GM23248 (cell line): ENCODE measurements at places on chromosomes 16 and 17. TPM values are rescaled to one million over a fixed set of nuclear protein-coding genes. Genes with fewer than 3 reads are reported as not detected.

The MRPL27 gene
- 115 and 120 TPM in 2 replicates for polyA plus RNA-seq

The PCGF2 gene
- polyA plus RNA-seq, result 4.6 and 5.5 TPM in 2 replicates

The EXOC3L1 gene
- polyA plus RNA-seq, result 0.28 and 0.53 TPM in 2 replicates

The TP53TG3B gene
- not detected in 2 replicates for polyA plus RNA-seq

The PRSS22 gene
- polyA plus RNA-seq, result not detected in 2 replicates

The TEX14 gene
- polyA plus RNA-seq, result 0.15 TPM in 1 of 2 replicates, not detected in the other

DNA sequence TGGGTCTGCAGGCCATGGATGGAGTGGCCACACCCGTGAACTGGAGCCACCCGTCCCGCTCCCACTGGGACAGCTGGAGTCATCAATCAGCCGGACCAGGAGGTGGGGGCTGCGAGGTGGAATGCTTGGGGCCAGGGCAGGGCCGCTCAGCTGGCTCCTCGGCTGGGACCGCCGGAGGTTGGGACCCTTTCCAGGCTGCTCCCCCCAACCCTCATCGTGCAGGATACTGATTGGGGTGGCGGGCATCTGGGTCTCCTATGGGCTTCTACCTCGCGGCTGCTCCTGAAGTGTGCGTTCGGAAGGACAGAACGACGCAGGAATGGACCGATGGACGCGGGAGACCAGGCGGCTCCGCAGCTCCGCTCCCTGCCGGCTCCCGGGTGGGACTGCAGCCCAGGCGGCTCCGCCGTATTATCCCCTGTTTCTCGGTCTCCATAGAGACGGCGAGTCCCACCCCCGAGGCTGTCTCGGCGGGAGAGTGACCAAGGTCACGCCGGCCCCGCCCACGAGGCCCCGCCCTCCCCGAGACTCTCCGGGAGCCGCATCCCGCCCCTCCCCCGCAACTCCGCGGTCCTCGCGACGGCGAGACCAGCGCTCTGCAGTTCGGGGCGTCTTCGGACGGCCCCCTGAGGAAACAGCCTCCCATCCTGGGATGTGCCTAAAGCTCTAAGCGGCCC lies at the start of gene TPPP3:
TPPP3 (minus strand) TSS at position 388 of the 677 bp plus-strand sequence. CDS start 2,387 bp downstream, outside the sequence.
- H3K27ac ChIP-seq, result no peak within 1 kb of the TSS
- no peaks in the 10 kb centered on the region for H3K27me3 ChIP-seq
- peaks cover 6% of the 10 kb centered on the region; the same call in 1 of the 2 replicates for H3K4me1 ChIP-seq
- peak within 1 kb of the TSS; percentile 54 for H3K4me3 ChIP-seq
- no peaks in the 10 kb centered on the region for H3K36me3 ChIP-seq

DNA sequence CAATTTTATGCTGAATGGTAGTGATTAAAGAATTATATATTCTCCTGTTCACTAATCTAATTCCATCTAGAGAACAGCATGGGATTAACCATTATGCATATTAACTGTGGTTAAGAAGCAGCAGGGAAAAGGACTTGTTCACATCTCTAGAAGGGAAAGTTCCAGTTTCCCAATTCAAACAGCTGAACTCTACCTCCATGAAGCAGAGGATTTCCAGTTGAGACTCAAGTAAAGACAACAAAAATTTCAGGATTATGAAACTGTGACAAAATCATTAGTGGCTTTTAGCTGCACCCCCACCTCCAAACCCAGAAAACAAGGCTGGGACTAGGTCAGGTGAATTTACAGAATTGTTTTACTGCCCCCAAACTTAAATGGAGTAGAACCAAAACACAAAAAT lies 73.6 kb downstream of the USP32 start:
- H3K36me3 ChIP-seq, result no peaks in the 10 kb centered on the region
- no peak overlapping the region for H3K27ac ChIP-seq
- no peak for DNase-seq
- no peaks in the 10 kb centered on the region for H3K4me1 ChIP-seq
- no peaks in the 10 kb centered on the region for H3K27me3 ChIP-seq

DNA sequence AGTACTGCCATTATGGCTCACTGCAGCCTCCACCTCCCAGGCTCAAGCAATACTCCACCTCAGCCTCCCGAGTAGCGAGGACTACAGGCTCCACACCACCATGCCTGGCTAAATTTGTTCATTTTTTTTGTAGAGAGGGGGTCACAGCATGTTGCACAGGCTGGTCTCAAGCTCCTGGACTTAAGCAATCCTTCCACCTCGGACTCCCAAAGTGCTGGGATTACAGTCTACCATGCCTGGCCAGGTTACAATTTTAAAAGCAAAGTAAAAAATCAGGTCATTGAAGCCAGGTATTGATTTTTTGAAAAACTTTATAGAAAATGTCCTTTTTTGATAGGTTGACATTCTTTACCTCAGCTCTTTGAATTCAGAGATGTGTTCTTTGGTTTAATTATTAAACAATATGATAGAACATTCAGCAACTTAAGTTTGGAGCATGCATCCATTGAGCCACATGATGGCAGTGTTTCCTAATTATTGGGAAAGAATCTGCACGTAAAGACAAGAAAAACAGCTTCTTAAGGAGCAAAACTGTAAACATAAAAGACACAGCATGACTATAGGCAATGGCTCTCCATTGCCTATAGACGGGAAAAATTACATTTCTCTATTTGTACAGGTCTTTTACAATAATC lies 1.7 kb upstream of the SLC16A11 start:
- H3K27me3 ChIP-seq, result peaks cover 15% of the 10 kb centered on the region
- DNase-seq, result peak; percentile 81
- H3K4me3 ChIP-seq, result no peak overlapping the region
- peaks cover 3% of the 10 kb centered on the region for H3K4me1 ChIP-seq

- no peak for DNase-seq
- H3K27me3 ChIP-seq, result no peaks in the 10 kb centered on the region
- H3K27ac ChIP-seq, result no peak overlapping the region
- H3K4me1 ChIP-seq, result no peaks in the 10 kb centered on the region
- no peak overlapping the region for H3K4me3 ChIP-seq
- H3K36me3 ChIP-seq, result no peaks in the 10 kb centered on the region
Observed at GRCh38 chr17:54007855-54008254, 185.1 kb downstream of the KIF2B start.

- H3K36me3 ChIP-seq, result no peaks in the 10 kb centered on the region
- H3K4me3 ChIP-seq, result no peak overlapping the region
- H3K27me3 ChIP-seq, result no peaks in the 10 kb centered on the region
Observed at GRCh38 chr16:85062323-85062722, 34.7 kb downstream of the KIAA0513 start.

DNA sequence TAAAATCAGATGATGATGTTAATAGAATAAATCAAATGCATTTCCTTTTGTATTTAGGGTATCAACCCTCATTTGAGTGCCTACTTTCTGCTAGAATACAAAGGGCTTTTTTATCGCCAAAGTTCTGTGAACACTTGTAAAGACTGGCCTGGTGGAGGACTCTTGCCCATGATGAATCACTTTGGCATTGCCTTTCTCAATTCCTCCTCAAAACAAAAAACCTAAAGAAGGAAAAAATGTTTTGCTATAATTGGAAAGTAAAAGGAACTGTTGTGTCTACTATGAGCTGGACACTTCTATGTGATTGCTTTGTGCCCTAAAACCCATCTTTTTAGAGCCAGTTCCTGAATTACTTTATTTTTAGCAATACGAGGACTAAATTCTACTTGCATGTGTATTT lies 13.0 kb upstream of the DHRS11 start:
- H3K36me3 ChIP-seq, result peaks cover 74% of the 10 kb centered on the region
- DNase-seq, result peak; percentile 61
- peak overlapping the region; percentile 15; the same call in 1 of the 2 replicates for H3K27ac ChIP-seq
- H3K27me3 ChIP-seq, result no peaks in the 10 kb centered on the region
- peaks cover 13% of the 10 kb centered on the region for H3K4me1 ChIP-seq

DNA sequence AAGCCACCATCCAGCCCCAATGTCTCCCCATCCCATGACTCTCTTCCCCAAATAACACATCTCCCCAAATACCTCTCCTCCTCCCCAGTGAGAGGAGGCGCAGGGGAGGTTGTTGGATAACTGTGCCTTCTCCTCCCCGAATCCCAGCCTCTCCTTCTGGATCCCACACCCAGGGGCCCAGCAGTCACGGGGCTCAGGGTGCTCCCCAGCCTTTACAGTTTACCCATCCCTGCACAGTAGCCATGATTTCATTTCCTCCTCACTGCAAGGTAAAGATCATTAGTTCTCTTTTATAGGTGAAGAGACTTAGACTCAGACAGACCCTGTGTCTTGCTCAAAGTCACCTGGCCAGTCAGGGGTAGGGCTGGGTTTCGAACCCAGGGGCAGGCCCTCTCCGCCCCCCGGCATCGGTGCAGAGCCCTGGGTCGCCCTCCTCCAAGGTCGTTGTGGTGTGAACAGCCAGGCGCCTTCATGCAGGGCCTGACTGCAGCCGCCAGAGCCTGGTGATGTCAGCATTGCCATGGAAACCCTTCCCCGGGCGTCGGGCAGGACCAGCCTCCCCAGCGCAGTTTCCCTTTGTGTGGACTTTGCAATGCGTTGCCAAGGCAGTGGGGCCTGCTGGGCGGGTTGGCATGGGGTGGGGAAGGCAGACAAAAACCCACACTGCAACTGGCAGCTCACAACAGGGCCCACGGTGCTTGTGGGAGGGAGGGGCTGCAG lies 53.3 kb upstream of the TOB1 start:
- DNase-seq, result peak; percentile 96
- no peak overlapping the region for H3K4me3 ChIP-seq
- H3K27me3 ChIP-seq, result no peaks in the 10 kb centered on the region
- H3K4me1 ChIP-seq, result peaks cover 17% of the 10 kb centered on the region

DNA sequence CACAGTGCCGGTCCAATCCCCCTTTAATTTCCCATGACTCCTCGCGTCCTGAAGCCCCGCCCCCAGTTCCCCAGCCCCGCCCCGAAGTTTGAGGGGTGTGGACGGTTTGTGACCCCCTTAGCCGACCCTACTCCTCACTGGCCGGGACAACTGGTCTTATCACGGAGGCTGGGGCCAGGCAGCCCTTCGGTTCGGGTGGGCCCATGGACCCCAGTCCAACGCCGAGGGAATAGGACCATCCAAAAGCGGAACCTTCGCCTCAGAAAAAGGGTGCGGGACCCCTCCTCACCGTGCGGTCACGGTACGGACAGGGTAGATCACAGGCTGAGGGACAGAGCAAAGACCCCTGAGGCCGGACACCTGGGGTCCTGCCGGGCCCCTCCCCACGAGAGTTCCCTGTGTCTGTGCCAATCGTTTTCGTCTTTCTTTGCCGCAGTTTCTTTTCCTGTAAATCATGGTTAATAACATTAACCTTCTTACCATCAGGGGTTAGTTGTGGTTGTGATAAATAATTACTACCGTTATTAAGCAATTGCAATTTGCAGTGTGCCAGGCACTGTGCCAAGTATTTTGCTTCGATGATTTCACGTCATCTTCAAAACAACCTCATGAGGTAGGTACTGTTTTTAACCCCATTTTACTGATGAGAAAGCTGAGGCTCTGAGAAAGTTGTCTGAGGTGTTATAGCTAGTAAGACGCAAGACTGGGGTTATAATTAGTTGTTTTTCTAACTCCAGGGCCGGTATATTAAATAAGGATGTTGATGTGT lies 543 bp downstream of the TMUB2 start:
- peaks cover 14% of the 10 kb centered on the region for H3K4me1 ChIP-seq
- peak overlapping the region; percentile 93 for H3K4me3 ChIP-seq
- H3K27me3 ChIP-seq, result no peaks in the 10 kb centered on the region
- peak; percentile 72 for DNase-seq
- H3K36me3 ChIP-seq, result peaks cover 6% of the 10 kb centered on the region; the same call in 1 of the 2 replicates
- H3K27ac ChIP-seq, result peak overlapping the region; percentile 92

GRCh38 chr17:44229090-44229489 lies 9.6 kb upstream of the UBTF start:
- no peak overlapping the region for H3K27ac ChIP-seq
- no peaks in the 10 kb centered on the region for H3K4me1 ChIP-seq
- no peak for DNase-seq
- H3K36me3 ChIP-seq, result no peaks in the 10 kb centered on the region

DNA sequence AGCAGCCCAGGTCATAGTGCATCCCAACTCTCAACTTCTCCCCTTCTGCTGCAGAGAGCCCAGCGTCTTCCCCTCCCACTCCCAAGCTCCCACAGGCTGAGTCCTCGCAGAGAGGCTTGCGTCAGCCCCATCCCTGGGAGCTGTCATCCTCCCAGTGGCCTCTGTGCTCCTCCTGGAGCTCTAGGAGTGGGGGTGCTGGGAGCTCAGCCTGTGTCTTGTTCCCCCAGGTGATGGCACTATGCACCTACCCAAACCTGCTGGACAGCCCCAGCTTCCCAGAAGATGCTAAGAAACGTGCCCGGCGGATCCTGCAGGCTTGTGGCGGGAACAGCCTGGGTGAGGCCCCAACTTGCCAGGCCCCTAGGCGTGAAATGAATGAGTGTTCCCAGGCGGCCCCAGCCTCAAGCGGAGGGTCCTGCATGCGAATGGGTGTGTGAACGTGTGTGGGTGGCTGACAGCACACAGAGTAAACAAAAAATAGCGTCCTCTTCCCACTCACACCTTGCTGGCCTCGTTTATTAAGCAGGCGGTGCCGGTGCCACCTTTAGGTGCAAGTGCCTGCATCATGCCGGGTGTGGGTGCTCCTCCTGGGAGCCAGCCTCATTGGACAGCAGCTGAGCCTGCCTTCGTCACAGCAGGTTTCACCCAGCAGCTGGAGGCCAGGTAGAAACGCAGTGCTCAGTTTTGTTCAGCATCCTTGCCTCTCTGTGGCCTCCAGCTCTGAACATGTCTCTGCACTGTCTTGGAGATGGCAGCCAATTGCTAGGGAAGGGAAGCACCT lies 16.5 kb downstream of the GPT2 start:
- no peak overlapping the region for H3K27ac ChIP-seq
- peaks cover 7% of the 10 kb centered on the region; the same call in 1 of the 2 replicates for H3K4me1 ChIP-seq
- no peak for DNase-seq
- H3K36me3 ChIP-seq, result 0 out of 2 replicates have a peak, but pooled peaks cover 5% of the 10 kb centered on the region
- no peaks in the 10 kb centered on the region for H3K27me3 ChIP-seq
- no peak overlapping the region for H3K4me3 ChIP-seq

GRCh38 chr17:40479754-40480480 lies 21.5 kb downstream of the TNS4 start:
- peaks cover 30% of the 10 kb centered on the region for H3K4me1 ChIP-seq
- H3K36me3 ChIP-seq, result no peaks in the 10 kb centered on the region
- no peak overlapping the region for H3K4me3 ChIP-seq
- no peak for DNase-seq
- peak overlapping the region; percentile 64 for H3K27ac ChIP-seq
